Thoracic aorta endothelial cell (primary cell): ENCODE measurements at places on chromosomes 7 and 10. TPM values are rescaled to one million over a fixed set of nuclear protein-coding genes. Genes with fewer than 3 reads are reported as not detected.

The CYP17A1 gene
- not detected in 2 replicates for total RNA-seq

The GPR37 gene
- total RNA-seq: 4.1 and 8.0 TPM in 2 replicates

The PPP1R17 gene
- total RNA-seq: not detected in 2 replicates

The SORBS1 gene
- total RNA-seq: 0.93 and 2.3 TPM in 2 replicates
